ENCODE measurements at places on chromosomes 16 and 17. TPM values are rescaled to one million over a fixed set of nuclear protein-coding genes. Genes with fewer than 3 reads are reported as not detected.

- no peaks in the 10 kb centered on the region for H3K4me1 ChIP-seq
- H3K36me3 ChIP-seq, result no peaks in the 10 kb centered on the region
- no peak for DNase-seq
- H3K27ac ChIP-seq, result no peak overlapping the region
- no peak overlapping the region for H3K4me3 ChIP-seq
Measured at GRCh38 chr17:8847891-8848290, 19.6 kb downstream of the PIK3R6 start.

- H3K36me3 ChIP-seq, result no peaks in the 10 kb centered on the region
- peak; percentile 81 for DNase-seq
- H3K27ac ChIP-seq, result peak overlapping the region; percentile 99
- H3K27me3 ChIP-seq, result no peaks in the 10 kb centered on the region
- H3K4me3 ChIP-seq, result peak overlapping the region; percentile 88
Measured at GRCh38 chr17:80261159-80261894, 675 bp downstream of the RNF213 start.

DNA sequence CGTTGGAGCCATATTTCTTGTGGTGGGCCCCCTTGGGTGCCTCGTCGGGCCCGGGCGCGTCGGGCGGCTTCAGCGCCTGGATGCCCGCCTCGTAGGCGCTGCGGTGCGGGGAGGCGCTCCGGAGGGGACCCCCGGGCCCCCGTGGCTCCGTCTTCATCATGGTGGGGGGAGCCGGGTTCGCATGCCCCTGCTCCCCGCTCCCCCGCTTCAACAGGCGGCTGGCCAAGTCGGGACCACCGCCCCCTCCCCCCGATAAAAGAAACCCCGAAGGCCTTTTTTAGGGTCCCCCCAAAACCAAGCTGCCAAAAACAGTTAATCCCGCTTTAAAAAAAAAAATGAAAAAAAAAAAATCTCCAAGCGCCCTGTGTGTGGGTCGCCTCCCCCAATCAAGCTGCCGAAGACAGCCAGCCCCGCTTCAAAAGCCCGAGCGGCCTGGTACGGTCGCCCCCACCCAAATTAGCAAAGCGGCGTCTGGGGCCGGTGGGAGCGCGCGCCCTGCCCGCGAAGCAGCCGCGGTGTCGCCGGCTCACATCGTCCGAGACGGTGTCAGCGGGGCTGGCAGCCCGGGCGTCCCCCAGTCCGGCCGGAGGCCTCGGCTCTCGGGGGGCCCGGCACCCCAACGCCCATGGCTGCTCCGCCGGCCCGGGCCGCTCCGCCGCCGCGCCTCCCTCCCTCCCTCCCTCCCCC lies at the start of gene PPP1R9B:
Gene PPP1R9B, minus strand, starts transcription at position 324 of the 687 bp plus-strand sequence. Its CDS starts 164 bp downstream, at position 160.
- peak within 1 kb of the TSS; percentile 84 for H3K4me3 ChIP-seq
- peaks cover 10% of the 10 kb centered on the region for H3K4me1 ChIP-seq
- no peaks in the 10 kb centered on the region for H3K27me3 ChIP-seq
- DNase-seq, result peak; percentile 48
- H3K36me3 ChIP-seq, result no peaks in the 10 kb centered on the region
- peak within 1 kb of the TSS; percentile 53 for H3K27ac ChIP-seq

DNA sequence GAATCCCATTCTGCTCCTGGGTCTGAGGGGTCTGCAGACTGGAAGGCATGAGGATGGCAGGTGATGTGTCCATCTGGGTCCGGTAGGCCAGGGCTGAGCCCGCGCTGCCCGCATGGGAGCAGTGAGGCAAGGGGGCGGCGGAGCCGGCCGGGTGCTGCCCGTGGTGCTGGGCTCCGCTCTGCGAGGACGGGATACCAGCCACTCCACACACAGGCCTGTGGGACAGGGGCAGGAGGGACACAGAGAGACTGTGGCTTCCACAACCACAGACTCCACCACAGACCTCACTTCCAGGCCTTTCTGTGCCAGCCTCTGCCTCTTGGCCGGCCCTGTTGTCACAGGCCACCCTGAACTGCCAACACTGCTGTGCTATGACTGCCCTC lies 25.4 kb downstream of the MAP1LC3B start:
- no peaks in the 10 kb centered on the region for H3K4me1 ChIP-seq
- H3K27ac ChIP-seq, result no peak overlapping the region
- DNase-seq, result no peak
- H3K4me3 ChIP-seq, result no peak overlapping the region
- no peaks in the 10 kb centered on the region for H3K27me3 ChIP-seq

DNA sequence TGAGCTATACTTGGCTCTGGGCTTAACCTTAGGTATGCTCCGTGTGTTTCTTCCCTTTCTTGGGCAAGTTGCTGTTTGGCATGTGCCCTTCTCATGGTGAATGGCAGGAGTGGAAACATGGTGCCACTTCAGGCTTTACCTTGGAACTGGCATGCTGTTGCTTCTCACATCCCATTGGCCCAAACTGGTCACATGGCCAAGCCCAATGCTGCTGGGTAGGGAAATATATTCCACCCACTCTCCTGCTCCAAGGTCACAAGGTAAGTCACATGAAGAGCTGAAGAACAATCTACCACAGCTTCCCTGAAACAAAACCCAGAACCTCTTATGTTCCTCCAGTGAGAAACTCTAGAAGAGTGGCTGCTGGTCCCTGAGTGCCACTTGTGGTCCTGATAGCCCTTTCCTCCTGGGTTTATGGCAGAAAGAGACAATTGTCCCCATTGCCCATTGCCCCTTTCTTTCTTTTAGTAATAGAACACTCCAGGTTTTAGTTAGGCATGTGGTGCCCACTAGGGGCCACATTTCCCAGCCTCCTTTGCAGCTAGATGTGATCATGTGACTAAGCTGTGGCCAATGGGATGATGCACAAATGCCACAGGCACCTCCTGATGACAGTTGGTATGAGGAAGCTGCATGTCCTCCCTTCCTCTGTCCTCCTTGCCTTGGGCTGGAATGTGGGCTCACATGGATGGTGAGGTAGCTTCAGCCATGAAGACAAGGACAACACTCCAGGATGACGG lies 50.3 kb downstream of the MEOX1 start:
- no peak overlapping the region for H3K4me3 ChIP-seq
- H3K36me3 ChIP-seq, result no peaks in the 10 kb centered on the region
- H3K4me1 ChIP-seq, result no peaks in the 10 kb centered on the region
- no peak for DNase-seq
- no peaks in the 10 kb centered on the region for H3K27me3 ChIP-seq

- no peaks in the 10 kb centered on the region for H3K36me3 ChIP-seq
- H3K4me1 ChIP-seq, result no peaks in the 10 kb centered on the region
- H3K27ac ChIP-seq, result no peak overlapping the region
- no peaks in the 10 kb centered on the region for H3K27me3 ChIP-seq
- DNase-seq, result no peak
Measured at GRCh38 chr17:69869667-69870066, 205.4 kb upstream of the KCNJ16 start.

Gene SRL
- 0.42 TPM for polyA plus RNA-seq
